Stromal cell of bone marrow (primary cell): ENCODE measurements at places on chromosomes 12 and 14.

DNA sequence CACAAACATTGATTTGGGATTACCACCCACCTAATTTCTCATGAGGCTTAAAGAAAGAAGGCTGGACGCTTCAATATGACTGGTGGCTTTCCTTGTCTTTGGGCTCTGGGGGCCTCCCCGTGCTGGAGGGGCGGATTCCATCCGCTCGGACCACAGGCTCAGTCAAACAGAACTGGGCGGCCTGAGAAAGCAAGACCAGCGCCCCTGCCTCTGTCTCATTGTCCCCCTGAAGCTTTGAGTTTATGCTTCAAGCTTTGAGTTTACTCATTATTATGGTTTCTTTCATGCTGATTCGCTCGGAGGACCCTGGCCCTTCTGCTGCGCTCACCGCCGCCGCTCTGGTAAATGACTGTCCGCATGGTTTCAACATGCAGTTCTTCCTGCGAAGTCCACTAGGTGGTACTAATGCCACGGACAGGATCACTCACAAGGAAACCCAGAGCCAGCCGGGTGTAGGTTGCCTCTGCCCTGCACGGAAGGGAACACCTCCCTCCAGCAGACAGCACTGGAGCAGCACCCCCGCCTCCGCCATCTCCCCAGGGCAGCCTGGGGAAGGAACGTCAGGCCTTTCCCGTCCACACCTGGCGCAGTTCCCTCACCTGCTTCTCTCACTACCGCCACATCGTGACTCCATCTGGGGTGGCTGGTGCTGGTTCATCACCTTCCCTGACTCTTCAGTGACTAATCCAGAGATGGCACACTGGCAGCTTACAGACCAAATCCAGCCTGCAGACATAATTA, 13.2 kb upstream of the TIGAR start:
- peak; percentile 44 for DNase-seq

DNA sequence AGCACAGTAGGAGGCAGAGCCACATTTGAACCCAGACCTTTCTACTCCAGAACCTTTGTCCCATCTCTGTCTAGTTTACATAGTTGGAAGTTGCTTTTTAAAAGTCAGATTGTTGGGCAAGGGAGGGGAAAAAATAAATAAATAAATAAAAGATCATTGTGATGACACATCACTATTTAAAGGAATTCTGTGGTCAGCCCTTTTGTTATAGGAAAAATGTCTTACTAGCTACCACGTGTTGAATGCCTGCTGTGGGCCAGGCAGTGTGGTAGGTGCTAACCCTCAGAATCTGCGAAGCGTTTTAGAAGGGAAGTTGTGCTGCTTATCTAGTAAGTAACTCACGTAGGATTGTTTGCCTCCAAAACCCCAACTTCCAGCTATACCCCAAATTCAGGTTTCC, 62.3 kb downstream of the BHLHE41 start:
- DNase-seq: no peak

DNA sequence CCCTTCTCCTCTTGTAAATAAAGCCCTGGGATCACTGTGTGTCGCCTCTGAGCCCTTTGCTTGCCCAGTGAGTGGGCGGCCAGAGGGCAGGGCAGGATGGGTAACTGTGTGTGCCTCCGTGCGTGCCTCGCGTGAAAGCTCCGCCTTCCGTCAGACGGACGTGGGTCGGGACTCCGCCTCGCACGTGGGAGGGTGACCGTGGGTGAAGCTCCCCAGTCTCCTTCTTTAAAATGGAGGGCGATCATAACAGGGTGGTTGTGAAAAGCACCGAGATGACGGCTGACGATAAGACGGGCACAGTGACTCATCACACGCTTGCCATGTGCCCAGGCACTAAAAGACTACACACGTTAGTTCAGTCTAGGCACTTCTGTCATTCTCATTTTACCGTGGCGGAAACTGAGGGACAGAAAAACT, 9.2 kb downstream of the PHB2 start:
- DNase-seq: no peak

- DNase-seq: peak; percentile 29
These were observed 25.9 kb upstream of the GTF2A1 start for GRCh38 chr14:81246461-81247270.

- no peak for DNase-seq
These were observed 193.7 kb upstream of the DIO3 start for GRCh38 chr14:101367421-101368261.

GRCh38 chr14:65208548-65208947, 106.2 kb upstream of the MAX start:
- no peak for DNase-seq

DNA sequence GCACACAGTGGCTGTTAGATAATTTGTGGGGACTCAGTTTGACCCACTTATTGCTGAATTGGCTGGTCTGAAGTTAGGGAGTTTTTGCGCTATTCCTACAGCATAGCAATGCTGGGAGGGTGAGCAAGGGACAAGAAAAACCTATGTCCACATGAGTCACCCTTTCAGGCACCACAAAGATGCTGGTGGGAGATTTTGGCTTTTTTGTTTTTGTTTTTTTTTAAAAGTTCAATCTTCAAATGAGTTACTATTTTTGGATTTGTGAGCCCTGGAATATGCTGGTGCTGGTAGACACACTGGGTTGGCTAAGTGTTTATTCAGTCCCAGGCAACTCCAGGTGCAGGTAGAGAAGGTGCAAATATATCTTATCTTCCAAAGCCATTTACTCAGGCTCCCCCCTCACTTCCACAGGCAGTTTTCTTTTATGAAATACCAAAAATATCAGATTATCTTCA, 143.4 kb downstream of the BTG1 start:
- no peak for DNase-seq

- DNase-seq: no peak
These were observed 8.2 kb upstream of the LGALS3 start for GRCh38 chr14:55120571-55121495.

- DNase-seq: no peak
These were observed 145.3 kb downstream of the EGLN3 start for GRCh38 chr14:33805593-33805992.

GRCh38 chr12:41993283-41993682, 151.4 kb downstream of the GXYLT1 start:
- DNase-seq: no peak

- DNase-seq: no peak
These were observed 117.2 kb upstream of the CCND2 start for GRCh38 chr12:4156317-4156716.

GRCh38 chr14:71130491-71131179, 223.4 kb downstream of the PCNX1 start:
- DNase-seq: peak; percentile 54

- DNase-seq: no peak
These were observed 69.1 kb upstream of the EGLN3 start for GRCh38 chr14:34020014-34020413.

DNA sequence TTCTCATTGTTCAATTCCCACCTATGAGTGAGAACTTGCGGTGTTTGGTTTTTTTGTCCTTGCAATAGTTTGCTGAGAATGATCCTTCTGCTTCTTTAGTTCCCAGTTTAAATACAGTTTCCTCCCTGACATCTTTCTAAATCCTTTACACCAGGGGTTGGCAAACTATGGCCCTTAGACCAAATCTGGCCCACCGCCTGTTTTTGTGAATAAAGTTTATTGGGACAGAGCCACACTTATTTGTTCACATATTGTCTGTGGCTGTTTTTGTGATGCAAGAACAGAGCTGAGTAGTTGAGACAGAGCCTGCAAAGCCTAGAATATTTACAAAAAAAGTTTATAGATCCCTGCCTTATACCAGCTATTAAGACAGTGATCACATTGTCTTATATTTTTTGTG, 53.7 kb downstream of the SERPINA10 start:
- no peak for DNase-seq

GRCh38 chr12:29082522-29082921, 66.6 kb upstream of the FAR2 start:
- no peak for DNase-seq

DNA sequence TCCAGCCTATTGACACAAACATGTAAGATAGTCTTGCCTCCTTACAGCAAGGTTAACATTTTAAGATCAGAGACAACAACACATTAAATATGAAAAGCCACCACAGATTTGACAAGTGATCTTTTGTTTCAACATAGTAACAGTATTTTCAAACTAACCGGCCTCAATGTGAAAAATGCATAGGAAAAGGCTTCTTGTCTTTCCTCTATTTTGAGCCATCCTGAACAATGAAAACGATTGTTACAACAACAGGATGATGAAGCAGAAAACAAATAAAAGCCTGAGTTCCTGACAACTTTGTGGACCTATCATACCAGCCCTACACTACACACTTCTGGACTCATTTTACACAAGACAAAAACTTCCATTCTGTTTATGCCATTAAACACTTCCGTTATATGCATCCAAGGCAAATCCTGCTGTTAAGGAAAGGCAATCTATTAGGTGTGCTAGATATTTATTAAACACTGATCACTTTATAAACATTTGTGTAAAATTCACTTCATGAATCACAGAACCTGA, 37.3 kb downstream of the BAZ1A start:
- DNase-seq: no peak

DNA sequence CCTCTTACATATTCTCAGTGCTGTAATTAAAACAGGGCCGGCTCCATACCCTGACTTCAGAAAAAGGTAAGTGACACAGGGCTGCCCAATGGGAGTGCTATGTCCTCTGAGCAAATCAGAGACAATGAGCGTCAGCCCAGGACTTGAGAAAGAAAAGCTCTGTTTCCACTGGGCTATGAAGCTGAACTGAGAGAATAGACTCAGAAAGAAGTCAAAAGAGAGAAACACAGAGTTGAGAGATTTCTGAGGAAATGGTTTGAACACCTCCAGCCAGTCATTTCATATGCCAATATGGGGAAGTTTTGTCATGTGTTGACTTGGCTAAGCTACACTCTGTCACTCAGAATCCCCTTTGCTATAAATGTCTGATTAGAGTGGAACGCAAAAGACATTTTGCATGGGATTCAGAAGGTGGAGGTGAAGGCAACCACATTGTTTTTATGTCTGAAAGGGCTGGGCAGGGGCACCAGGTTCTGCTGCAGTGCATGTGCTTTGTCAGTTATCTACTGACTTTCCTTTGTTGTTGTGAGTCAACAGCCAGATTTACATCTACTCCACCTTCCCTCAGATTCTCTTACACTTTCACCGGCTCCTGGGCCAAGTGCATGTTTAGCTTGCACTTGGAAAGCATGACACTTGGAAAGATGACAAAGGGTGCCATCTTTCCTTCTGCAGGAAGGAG, 313.3 kb downstream of the DUSP6 start:
- no peak for DNase-seq

DNA sequence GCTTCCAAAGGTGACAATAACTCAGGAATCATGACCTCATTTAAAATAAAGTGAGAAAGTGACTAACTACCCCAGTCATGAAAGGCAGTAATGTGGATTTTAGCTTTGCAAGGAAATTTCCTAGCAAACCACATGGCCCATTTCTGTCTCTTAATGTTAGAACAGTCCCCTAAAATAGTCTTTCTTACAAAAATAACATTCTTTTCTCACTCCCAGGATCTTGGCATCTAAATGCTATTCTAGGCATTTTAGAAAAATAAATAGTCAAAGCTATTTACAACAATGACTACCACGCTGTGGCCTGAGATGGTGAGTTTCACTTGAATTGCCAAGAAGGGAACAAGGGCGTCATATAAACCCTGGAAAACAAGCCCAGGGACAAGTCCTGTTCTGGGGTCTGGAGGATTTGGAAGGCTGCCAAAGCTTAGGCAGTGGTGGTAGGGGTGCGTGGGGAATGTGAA, 101.2 kb upstream of the CCDC175 start:
- peak; percentile 42 for DNase-seq

GRCh38 chr14:88305528-88306322, 17.3 kb downstream of the KCNK10 start:
- DNase-seq: no peak

GRCh38 chr12:94165138-94165537, 16.8 kb downstream of the PLXNC1 start:
- no peak for DNase-seq

- no peak for DNase-seq
These were observed 86.7 kb downstream of the NCOR2 start for GRCh38 chr12:124480469-124481256.

GRCh38 chr12:23337213-23337612, 612.3 kb downstream of the SOX5 start:
- no peak for DNase-seq

GRCh38 chr12:99847936-99848335, 136.8 kb downstream of the ANKS1B start:
- DNase-seq: no peak

DNA sequence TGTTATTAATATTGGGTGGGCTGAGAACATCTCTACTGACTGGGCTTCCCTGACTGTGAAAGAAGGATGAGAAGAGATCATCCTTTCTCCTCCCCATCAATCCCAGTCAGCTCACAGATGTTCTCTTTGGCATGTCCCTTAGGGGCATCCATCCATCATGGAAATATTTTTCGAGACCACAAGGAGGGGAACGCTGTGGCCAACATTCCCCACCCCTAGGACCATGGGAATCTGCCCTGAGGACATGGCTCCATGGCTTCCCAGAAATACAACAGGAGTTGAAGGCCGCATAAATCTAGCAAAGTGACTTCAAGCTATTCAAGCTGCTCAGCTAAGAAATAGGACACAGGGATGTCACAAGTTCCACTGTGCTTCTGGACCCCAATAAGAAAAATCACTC, 456.8 kb downstream of the MED13L start:
- DNase-seq: no peak

- no peak for DNase-seq
These were observed 186.9 kb downstream of the EMP1 start for GRCh38 chr12:13383379-13383778.

DNA sequence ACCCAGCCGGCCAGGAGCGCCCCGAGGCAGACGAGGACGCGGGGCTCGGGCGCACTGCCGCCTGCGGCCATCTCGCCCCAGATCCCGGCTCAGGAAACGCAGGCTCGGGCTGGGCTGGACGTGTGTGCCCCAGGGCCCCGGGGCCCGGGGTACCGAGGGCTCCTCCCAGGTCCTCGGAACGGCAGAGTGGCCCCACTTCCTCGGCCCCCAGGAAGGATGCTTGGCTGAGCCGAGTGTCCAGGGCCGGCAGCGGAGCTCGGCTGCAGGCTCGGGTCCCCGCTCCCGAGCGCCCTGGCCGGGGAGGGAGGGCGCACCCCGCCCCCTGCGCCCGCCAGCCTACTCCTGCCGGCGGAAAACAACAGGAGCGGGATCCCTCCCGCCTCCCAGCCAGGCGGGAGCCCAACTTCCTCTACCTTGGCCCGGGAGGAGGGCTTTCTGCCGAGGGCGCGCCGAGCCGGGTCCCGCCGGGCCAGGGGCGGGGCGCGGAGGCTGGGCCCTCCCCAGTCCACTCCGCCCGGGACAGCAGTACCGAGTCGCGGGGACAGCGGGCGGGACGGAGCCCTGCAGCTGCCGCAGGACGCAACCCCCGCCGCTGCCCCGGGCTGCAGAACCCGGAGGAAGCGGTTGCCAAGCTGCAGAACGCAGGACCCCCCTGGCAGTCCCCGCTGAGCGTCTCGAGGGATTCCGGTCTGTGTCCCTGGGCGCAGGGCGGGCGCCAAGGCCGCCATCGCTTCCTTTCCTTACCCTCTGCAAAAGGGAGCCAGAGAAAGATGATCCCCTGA, at the start of gene VSIG10:
TSS of gene VSIG10 (minus strand) at position 411 of the 782 bp plus-strand sequence. CDS start at position 71, 340 bp downstream.
- DNase-seq: peak; percentile 21
